Renal cortex interstitium (tissue), 15 donors: ENCODE measurements at places on chromosomes 7 and 10. TPM values are rescaled to one million over a fixed set of nuclear protein-coding genes. Genes with fewer than 3 reads are reported as not detected.

- DNase-seq, result no peak
Observed at GRCh38 chr7:150990416-150991186, at the start of gene NOS3. NOS3 (plus strand) TSS chr7:150991017; CDS start chr7:150993804, 2,787 bp downstream.

DNA sequence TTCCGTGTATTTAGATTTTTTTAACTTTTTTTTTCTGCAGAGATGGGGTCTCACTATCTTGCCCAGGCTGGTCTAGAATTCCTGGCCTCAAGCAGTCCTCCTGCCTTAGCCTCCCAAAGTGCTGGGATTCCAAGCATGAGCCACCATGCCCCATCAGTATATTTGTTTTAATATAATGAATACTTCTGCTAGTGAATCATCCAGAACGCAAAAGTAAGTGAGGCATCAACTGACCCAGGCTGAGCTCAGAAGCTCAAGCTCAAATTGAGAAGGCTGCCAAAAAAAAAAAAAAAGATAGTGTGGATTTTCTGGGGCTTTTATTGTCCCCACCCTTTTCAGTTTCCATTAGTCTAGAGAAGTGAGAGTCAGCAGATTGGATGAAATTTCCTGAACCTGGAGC is 39.0 kb upstream of the TECTB start:
- DNase-seq, result no peak

DNA sequence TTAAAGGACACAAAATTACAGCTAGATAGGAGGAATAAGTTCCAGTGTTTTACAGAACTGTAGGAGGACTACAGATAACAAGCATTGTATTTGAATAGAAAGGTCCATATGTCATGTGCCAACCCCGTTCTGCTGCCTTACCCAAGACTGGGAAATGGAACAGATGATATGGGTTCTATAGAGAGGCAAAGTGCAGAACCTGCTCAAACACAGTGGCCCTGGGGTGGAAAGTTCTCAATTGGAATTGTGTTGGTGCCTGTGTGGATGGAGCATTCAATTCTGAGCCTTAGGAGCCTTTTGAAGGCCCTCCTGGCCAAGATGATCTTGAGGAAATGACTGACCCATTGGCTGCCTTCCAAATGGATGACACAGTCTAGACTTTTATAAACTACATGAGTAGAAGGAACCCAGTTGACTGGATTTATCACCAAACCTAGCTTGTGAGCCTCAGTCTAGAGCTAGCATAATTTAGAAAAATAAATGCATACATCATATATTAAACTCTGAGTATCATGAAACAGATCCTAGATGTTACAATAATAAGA is 4.1 kb upstream of the PRSS1 start:
- DNase-seq, result no peak

DNA sequence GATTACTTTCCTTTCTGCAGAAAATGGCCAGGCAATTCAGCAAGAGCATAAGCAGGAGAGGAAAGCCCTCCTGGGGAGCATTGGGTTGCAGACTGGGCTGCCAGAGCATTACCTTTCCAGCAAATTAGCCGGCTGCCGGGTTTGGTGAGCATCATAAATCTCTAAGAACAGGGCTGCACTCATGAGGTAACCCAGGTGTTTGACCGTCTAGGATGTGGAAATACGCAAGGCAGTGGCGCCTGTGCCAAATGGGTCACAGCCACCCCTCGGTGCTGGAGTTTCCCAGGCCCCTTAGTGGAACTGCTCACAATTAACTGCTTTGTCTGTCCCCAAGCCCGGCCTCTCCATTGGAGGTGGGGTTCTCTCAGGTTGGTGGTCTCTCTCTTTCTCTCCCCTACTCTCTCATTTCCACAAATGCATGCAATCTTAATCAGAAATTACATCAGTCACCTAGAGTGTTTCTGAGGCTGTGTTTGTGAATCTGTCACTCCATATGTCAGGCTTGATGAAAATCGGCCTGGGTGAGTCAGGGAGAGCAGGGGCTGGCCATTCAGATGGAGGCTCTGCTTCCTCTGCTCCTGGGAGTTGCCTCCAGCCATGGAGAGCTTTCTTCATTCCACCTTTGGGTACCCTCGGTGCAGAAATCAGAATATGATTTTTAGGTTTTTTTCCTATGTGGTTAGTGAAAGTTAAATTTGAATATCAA is 26.7 kb downstream of the PTN start:
- DNase-seq, result no peak

INHBA gene
- polyA plus RNA-seq, result 3.1 TPM

DNA sequence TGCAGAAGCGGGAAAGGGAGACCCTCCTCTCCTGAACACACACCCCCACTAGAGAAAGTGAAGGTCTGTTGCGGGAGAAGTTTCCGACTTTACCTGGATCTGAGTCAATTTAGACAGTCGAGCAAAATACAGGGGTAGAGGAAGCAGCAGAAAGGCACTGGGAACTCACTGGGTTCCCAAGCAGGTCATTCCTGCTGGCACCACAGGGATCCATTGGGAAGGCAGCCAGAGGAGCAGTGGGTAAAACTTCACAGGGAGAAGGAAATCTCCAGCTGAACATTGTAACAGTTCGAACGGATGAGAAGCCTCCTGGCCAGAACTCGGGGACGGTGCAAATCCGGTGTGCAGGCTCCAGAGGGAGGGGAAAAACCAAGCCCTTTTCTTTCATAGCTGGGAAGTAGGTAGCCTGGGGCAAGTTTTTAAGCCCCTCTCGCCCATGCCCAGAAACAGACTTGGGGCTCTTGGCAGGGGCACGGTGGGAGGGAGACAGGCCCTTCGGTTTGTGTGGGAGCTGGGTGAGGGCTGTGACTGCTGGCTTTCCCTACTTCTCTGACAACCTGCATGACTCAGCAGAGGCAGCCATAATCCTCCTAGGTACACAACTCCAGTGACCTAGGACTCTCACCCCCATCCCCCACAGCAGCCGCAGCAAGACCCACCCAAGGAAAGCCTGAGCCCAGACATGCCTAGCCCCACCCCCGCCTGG is 51.9 kb downstream of the DDC start:
- DNase-seq, result no peak

MRPS24 gene
- 87.6 TPM for polyA plus RNA-seq

GRCh38 chr7:130490888-130491804 is 739 bp upstream of the MEST start:
- no peak for DNase-seq

PODXL gene
- 678 TPM for polyA plus RNA-seq

HKDC1 gene
- 34.1 TPM for polyA plus RNA-seq

DNA sequence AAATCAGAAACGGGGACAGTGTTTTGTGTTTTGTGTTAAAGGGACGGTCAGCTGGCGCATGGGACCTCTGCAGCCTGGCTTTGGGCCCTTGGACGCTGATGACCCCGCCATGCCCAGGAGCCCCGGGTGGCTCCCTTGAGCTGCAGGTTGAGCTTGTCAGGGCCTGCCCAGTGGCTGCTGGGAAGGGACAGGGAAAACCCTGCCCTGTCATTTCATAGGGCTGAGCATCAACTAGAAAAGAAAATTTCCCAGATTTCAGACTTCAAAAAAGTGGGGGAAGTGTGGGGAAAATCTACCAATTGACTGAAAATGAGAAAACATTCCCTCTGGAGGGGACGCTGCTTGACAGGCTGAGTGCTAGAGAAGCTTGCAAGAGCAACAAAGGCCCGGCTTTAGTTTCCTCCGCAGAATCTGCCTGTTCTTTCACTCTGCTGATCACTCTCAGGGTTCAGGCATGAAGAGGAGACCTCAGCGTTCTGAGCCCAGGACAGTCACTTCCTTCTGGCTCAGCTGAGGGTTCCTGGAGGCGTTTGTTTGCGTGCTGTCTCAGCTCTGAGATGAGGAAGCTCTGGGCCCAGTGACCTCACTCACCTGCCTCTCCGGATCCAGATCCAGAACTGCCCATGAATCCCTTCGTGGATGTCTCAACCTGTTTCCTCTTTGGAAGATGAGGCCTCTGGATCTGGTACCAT is 18.6 kb upstream of the DNAJB6 start:
- DNase-seq, result no peak

- DNase-seq, result no peak
Observed at GRCh38 chr10:96651998-96652431, 65.2 kb upstream of the TM9SF3 start.
